ENCODE measurements at places on chromosomes 2 and 18.
A peak's percentile ranks its signal among the peaks of the same experiment; 100 is the strongest.

- no peak for DNase-seq
- H3K27ac ChIP-seq: no peak overlapping the region
- H3K4me3 ChIP-seq: no peak overlapping the region
- no peaks in the 10 kb centered on the region for H3K27me3 ChIP-seq
- H3K4me1 ChIP-seq: no peaks in the 10 kb centered on the region
Observed at GRCh38 chr2:16223841-16224177, 283.5 kb downstream of the MYCN start.

DNA sequence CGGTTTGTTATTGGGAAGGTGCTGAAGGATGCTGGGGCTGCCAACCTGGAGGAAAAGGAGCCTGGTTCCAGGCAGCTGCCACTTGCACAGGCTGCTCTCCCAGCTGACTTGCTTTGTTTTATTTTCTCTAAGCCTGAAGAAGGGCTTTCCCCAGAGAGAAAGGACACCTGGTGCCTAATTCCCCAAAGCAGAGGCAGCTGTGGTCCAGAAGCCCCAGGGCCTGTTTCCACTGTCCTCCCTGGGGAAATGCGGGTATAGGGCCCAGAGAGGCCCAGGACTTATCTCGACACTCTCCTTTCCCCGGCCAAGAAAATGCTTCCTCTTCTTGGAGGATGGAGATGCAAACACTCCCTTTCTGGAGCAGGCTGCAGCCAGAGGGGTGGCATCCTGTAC is 30.1 kb downstream of the INO80C start:
- H3K4me3 ChIP-seq: no peak overlapping the region
- peaks cover 2% of the 10 kb centered on the region for H3K36me3 ChIP-seq
- no peaks in the 10 kb centered on the region for H3K27me3 ChIP-seq
- no peaks in the 10 kb centered on the region for H3K4me1 ChIP-seq
- no peak for DNase-seq

GRCh38 chr2:10806543-10806942 is 6.0 kb downstream of the PDIA6 start:
- peak overlapping the region; percentile 53 for H3K27ac ChIP-seq
- H3K4me1 ChIP-seq: peaks cover 40% of the 10 kb centered on the region
- H3K4me3 ChIP-seq: no peak overlapping the region
- H3K27me3 ChIP-seq: no peaks in the 10 kb centered on the region
- DNase-seq: no peak

GRCh38 chr2:232653441-232653840 is 20.0 kb downstream of the EFHD1 start:
- no peak overlapping the region for H3K27ac ChIP-seq
- H3K36me3 ChIP-seq: no peaks in the 10 kb centered on the region
- H3K27me3 ChIP-seq: no peaks in the 10 kb centered on the region
- no peaks in the 10 kb centered on the region for H3K4me1 ChIP-seq
- no peak overlapping the region for H3K4me3 ChIP-seq

DNA sequence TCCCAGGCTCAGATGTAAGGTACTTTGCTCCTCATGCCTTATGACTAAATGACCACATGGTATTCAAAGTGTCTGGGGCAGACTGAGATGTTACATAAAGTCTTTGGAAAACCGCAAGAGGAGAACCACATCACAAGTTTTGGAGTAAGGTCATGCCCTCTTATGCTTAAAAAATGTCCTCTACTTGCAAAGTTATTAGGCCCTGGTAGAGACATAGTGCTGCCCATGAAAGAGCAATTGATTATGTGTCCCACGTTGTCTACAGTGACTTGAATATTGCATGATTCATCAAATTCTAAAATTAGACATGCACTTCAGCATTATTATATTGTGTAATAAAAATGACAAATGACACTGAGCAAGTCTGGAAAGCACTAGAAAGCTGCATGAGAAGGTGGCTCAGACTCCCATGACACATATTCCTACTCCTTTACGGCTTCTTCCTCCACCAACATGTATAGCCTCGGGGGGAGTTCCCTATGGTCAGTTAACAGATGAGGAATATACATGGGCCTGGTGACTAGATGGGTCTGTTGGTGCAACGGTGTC is 602.6 kb upstream of the VRK2 start:
- no peak for DNase-seq
- H3K4me3 ChIP-seq: no peak overlapping the region
- H3K27ac ChIP-seq: no peak overlapping the region
- no peaks in the 10 kb centered on the region for H3K36me3 ChIP-seq

All from central memory CD8-positive, alpha-beta T cell (primary cell).